Stimulated activated CD4-positive, alpha-beta T cell treated with anti-CD3 and anti-CD28 coated beads, Interleukin-1b, Interleukin-23, amount 100 ng/mL, for 24 hours (primary cell): ENCODE measurements at places on chromosomes 16 and 17.

DNA sequence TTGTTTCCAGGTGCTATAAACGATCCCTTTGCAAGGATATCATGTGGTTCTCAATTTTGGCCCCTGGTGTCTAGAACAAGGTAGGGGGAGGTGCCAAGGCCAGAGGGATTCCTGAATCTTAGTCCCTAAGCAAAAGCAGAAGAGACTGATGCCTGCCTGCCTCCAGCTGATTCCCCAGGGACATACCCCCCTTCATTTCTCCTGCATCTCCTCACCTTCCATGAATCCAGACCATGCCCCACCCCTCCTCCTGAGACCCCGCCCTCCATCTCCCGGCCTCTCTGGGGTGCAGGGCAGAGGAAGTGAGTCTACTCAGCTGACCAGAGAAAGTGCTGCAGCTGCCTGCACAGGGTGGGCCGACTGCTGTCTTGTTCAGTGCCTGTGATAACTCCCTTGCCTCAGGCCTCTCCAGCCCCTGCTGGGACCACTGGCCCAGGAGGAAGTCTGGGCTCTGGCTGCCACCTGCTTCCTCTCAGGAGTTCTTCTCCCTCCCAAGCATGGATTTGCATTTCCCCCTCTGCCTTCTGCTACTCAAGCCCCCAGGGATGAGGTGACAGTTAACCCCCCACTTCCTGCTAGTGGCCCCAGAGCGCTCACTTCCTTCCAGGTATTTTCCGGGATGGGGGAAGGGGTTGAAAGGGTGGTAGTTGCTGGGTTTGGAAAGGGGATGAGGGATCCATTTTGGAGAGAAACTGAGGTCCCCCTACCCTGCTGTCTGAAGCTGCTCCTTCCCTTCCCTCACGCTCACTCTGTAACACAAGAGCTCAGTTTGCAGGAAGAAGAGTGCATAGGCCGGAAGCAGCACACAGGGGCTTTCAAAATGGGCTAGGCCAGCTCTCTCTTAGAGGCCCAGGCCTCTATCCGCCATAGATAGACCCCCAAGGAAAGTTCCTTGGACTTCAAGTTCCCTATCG, 10.5 kb upstream of the TSPOAP1 start:
- peak; percentile 58 for DNase-seq

- no peak for DNase-seq
These were observed 183.6 kb upstream of the CDH11 start for GRCh38 chr16:65305266-65305959.

GRCh38 chr17:74987909-74988711, 678 bp downstream of the CDR2L start:
- no peak for DNase-seq

GRCh38 chr17:65324611-65325342, 187.6 kb downstream of the RGS9 start:
- no peak for DNase-seq

DNA sequence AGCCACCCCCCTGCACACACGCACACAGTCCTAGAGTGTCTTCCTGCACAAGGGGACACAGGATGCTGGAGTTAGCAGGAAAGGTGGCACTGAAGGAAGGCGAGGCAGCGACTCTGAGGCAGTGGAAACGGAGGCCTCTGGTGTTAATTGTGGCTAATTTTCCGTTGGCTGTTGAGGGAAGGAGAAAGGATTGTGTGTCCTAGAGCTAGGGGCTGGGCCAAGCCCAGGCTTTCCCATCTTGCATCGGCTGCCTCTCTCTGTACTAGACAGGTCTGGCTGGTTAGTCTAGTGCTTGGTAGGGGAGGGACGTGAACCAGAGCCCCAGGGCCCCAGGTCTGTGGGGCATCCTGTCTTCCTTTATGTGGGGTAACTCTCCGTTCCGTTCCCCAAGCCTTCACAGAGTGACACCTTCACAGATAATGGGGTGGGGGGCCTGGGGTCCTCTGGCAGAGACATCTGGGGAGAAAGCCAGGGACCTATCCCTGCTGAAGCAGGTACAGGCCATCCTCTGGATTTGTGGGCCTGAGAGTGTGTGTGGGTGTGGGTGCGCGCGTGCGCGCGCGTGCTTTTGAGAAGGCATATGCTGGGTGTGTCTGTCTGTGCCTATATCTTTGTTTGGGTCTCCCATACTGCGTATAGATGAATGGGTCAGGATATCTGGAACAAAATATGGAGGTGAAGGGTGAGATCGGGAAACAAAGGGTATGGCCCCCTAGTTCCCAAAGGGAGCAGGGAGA, at the start of gene CHD3:
Gene CHD3, plus strand, starts transcription at position 606 of the 737 bp plus-strand sequence. CDS start 212 bp downstream, outside the sequence.
- DNase-seq, result peak; percentile 57

DNA sequence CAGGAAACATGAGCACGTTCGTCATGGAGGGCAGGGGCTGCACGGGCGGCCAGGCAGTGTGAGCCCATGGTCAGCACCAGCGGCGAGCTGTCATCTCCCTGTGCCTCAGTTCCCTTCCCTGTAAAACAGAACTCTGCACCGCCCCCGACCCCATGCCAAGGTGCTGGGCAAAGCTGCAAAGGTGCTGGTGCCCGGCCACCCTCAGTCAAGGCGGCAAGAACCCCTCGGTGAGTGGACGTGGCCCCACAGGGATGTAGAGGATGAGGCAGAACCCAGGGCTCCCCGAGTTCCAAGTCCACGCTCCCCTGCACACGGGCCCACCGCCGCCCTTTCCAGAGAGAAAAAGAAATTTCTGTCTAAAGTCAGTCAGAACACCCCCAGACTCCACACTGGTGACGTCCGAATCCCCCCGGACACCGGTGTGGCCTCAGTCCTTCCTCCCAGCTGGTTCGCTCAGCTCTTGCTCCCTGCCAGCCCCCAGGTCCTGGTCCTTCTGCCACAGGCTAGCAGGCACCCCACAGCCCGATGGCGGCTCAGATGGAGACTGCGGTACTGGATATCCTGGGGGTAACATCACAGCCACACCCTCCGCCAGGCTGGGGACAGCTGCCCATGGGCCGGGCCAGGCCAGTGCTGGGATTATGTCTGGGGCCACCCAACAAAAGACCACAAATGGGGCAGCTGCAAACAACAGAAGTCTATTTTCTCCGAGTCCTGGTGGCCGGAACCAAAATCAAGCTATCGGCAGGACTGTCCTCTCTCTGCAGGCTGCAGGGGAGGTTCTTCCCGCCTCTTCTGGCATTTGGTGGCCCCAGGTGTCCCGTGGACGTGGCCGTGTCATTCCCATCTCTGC, 14.4 kb upstream of the BAHCC1 start:
- DNase-seq, result no peak

- DNase-seq, result no peak
These were observed 293.1 kb upstream of the N4BP1 start for GRCh38 chr16:48903039-48903438.

DNA sequence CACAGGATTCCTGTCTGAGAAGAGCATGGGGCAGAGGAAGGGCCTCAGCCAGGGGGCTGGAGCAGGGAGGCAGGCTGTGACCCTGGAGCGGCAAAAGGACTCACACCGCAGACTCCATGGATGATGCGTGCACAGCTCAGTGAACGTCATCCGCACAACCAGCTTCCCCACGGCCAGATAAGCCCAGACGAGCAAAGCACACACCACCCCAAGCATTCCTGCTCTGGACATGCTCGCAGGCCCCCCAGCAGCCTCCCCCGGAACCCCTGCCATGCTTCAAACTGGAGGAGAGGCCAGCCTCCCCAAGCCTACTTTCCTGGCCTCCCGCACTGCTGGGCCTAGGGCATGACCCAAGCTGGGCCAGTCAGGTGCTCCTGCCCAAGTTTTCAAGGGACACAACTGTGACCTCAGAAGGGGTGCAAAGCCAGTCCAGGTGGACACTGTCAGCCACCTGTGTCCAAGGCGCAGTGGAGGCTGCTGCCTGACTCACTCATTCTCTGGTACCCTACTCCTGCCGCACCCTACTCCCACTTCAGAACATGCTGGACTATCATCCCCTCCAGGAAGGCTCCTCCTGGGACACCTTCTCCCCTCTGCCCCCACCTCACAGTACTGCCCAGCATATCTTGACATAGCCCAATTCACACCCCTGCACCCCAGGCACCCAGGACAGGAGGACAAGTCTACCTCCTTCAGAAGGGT, 4.8 kb downstream of the BCAR1 start:
- DNase-seq, result no peak

DNA sequence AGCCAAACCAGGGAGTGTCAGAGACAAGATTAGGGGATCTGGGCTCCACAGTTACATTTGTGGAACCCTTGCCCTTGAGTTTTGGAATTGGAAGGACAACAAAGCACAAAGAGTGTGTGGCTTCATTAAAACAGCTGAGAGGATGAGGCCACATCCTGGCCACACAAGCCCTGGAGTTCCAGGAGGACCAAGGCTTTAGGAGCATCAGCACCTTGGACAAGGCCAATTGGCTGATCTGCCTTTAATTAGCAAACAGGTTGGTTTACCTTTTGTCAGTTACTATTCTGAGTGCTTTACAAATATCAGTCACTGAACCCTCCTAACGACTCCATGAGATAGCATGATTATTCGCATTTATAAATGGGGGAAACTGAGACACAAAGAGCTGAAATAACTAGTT, 54.7 kb downstream of the SLC6A2 start:
- DNase-seq, result no peak

DNA sequence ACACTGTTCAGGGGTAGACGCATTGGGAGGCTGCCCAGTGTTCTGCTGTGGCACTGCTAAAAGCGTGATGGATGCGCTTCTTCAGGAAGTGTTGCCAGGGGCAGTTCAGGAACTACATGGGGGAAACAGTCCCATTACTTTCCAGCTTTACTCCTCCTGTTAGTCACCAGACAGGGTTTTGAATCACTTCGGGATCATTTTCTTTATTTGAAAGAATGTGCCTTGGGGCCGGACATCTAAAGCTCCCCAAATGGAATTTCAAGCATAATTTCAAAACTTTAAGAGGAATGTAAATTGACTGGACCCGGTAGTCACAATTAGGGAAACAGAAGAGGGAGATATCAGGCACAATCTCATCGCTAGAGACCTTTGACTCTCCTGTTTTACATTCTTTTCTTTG, 1.3 kb upstream of the KRTAP2-1 start:
- no peak for DNase-seq

DNA sequence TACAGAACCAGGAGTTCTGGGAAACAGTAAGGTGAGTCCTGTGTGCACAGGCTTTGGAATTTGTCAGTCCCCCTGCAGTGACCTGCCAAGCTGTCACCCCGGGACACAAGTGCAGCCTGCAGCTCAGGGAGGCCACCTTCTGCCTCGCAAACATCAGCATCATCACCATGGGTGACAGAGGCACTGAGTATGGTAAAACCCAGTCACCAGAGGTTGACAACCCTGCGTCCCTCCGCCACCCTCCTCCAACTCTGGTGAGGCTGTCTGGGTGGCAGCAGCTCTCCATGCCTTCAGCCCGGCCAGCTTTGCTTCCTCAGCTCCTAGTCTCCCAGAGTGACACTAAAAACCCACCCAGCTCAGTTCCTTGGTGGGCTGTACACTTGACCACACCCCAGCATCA, 221.0 kb downstream of the CPPED1 start:
- no peak for DNase-seq

DNA sequence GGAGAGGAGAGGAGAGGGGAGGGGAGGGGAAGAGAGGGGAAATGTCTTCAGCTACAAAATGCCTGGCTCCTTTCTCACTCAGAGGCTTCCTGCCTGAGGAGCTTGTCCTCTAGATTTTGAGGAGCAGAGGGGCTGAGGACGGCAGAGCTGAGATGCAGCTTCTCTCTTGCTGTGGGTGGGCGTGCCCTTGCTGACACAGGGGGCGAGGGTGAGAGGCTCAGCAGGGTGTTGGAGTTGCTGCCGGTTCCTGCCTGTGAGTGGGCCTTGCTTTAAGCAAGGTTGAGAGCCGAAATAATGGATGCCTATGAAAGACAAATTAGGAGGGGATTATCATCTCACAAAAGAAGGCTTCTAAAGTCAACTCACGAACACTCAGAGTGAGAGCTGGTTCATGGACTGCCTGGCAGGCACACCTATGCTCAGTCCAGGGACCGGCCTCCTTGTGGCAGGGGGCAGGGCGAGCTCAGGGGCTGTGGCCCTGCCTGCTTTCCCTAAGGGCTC, 215.6 kb downstream of the MSI2 start:
- DNase-seq, result no peak

GRCh38 chr16:66717112-66717675, 20.7 kb upstream of the CMTM4 start:
- DNase-seq, result no peak

DNA sequence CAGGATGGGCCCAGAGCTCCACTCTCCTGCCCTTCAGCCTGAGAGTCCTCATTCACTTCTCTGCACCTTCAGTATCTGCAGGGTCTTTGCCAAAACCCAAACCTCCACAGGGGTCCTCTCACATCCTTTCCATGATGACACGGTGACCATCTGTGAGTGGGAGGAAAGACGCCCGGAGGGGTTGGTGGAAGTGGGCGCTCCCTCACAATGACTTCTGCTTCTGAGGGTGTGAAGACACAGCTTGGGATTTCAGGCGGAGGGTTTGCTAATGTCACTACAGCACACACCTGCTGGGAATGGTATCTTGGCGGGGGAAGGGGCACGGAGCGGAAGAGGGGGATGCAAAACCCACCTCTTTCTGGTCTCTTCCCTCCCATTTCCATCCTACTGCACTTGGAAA, 115.1 kb upstream of the SDK2 start:
- DNase-seq, result no peak

- no peak for DNase-seq
These were observed 120.4 kb upstream of the IRX6 start for GRCh38 chr16:55203570-55203969.

DNA sequence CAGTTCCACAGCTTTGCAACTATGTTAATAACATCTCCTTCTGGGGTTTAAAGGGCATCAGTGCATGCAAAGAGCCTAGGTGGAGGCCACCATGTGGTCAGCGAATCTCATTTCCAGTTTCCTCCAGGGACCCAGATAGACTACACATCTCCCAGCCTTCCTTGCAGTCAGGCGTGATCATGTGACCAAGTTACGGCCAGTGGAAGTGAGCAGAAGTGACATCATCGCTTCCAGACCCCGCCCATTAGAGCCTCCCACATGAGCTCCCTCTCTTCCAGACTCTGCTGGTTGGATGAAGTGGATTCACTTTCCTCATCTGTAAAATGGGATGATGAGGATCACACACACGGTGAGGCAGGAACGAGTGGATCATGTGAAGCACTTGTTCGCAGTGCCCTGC, 27.4 kb upstream of the KDM8 start:
- no peak for DNase-seq

DNA sequence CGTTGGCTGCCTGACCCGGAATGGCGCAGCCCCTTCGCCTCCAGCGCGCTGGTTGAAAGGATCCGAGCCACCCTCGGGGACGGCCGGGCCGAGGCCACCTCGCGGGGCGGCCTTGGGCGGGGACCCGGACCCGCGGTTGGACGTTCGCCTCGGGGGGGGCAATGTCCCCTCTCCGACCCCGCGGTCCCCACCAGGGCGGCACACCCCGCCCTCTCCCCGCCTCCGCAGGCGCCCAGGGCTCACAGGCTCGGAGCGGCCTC, 1.0 kb upstream of the SOX8 start:
- no peak for DNase-seq
